ENCODE measurements at places on chromosomes 2 and 18.

GRCh38 chr18:79962311-79962710 lies 2.1 kb upstream of the HSBP1L1 start:
- no peak for DNase-seq

GRCh38 chr2:8590938-8591337 lies 90.9 kb upstream of the ID2 start:
- no peak for DNase-seq

DNA sequence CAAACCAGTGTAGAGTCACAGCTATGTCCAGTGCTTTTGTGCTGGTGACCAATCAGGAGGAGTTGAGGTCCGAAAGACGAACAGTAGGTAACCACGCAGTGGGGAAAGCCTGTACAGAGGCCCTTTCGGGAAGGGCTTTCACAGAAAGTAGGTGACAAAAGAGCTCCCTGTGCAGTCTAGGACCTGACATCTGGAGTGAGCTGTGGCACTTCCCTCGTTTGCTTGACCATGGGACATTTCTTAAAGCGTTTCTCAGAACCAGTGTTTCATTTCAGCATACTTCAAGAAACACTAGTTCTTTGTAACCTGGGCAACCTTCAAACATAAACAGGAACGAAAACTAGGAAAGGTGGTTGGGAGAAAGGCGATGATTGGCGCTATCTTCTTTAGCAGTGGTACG lies 55.7 kb upstream of the ITM2C start:
- no peak for DNase-seq

GRCh38 chr2:155357172-155357571 lies 658.7 kb downstream of the KCNJ3 start:
- no peak for DNase-seq

GRCh38 chr2:4782647-4783046 lies 909.5 kb upstream of the SOX11 start:
- no peak for DNase-seq

DNA sequence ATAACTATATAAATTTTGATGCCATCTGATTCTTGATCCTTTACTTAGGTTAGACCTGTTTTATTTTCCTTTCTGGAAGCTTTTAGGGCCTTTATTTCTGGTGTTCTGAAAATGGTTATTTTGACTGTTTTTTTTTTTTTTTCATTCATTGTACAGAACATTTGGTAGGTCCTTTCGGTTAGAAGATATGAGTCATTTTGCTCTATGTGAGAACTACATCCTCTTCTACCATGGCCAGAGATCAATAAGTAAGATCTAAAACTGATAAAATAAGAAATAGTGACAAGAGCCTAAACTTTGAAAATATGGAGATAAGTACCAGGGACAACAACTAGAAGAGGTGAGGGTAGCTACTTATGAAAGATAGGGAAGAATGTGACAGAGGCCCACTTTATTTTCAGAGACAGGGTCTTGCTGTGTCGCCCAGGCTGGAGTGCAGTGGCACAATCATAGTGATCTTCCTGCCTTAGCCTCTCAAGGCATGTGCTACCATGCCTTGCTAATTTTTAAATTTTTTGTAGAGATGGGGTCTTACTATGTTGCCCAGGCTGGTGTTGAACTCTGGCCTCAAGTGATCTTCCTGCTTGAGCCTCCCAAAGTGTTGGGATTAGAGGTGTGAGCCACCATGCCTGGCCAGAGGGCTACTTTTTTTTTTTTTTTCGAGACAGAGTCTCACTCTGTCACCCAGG lies 66.5 kb downstream of the EIF2AK3 start:
- DNase-seq = no peak

Measured in CD4-positive, alpha-beta T cell treated with Interleukin-1 beta for 1 hour (primary cell).